ENCODE measurements at places on chromosomes 1 and 21. TPM values are rescaled to one million over a fixed set of nuclear protein-coding genes. Genes with fewer than 3 reads are reported as not detected.

DNA sequence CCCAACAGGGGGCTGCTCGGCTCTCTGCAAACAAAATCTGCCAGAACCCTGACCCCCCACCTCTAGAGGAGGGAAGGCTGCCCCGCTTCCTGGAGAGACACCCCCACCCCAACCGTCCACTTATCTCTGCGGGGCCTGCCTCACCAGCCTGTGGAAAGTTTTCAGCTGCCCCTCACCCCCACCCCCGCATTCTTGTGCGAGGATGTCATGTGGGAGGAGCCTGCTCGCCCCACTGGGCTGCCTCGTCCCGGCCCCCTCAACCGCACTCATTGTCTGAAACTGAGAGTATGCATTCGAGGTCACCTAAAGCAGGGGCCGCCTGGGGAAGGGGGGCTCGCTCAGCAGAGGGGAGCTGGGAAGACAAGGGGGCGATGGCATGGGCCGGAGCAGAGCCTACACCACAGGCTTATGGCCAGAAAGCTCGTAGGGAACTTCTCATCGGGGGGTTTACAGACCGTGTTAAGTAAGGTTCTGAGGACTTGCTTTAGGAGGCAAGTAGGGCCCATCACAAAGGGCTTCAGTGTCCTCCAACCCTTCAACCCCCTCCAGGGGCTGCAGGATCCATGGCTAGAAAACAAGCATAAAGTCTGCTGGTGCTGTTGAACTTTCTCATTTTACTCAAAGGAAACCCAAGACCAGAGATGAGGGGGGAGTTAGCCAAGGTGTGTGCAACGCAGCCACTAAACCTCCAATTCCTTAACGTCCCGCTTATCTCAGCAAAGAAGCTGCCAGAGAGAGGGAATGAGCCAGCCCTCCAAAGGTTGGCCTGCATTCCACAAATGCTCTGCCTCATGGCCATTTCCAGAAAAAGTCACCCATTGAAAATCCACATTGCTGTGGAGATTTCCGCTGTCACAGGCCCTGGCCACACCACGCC is 9.4 kb downstream of the EPHA2 start:
- ATAC-seq, result peak; percentile 64

DNA sequence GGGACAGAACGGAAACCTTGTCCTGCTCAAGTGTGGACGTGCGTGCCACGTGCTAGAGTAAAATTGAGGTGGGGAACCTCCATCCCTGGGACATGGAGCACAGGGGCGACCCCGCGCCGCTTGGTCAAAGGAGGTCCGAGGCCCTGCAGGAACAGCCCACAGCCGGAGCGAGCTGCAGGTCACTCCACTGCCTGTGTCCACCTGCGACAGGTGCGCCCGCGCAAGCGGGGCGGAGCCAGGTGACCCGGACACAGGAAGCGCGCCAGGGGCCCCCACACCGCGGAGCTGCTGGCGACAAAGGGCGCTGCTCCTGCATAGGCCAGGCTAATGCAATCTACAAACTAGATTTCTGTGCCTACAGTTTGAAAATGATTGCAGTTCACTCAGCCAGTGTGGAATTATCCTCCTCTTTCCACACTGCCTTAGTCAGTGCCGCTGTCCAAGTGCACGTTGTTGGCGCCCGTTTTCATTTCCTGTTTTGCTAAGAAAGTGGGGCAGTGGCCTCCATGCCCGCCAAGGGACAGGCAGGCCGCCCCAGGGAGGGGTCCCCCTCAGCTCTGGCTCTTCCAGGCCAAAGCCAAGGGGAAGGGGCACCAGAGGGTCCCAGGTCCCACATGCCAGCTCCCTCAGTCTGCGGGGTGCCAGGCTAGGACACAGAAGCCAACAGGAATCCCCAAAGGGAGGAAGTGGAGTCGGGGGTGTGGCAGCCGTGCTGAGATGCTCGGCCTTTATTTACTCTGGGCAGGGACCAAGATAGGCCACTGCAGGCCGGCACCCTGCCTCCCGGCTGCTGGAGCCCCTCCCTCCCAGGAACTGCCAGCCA is 4.3 kb upstream of the NADK start:
- ATAC-seq, result peak; percentile 40

DNA sequence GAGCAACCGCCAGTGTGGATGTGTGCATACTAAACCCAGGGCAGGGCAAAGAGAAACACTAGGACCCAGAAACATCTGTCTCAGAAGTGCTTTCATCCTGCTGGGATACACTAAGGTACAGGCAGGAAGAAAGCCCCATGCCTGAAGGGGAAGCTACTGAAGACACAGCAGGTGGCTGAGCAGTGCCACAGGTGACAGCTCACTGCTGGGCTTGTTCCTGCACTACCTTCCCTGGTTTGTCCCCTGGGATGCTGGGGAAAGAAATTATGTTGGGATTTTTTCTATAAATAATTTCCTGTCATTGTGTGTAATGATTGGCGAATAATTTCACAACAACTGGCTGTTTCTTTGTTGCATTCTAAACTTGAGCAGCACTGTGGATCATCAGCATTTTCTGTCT is 245.3 kb upstream of the RAB4A start:
- no peak for ATAC-seq

- ATAC-seq, result no peak
Measured at GRCh38 chr1:89812992-89813391, 7.8 kb upstream of the LRRC8D start.

- ATAC-seq, result no peak
Measured at GRCh38 chr1:67856921-67857320, 23.7 kb upstream of the GNG12 start.

- no peak for ATAC-seq
Measured at GRCh38 chr1:64320922-64321614, 117.6 kb downstream of the UBE2U start.

DNA sequence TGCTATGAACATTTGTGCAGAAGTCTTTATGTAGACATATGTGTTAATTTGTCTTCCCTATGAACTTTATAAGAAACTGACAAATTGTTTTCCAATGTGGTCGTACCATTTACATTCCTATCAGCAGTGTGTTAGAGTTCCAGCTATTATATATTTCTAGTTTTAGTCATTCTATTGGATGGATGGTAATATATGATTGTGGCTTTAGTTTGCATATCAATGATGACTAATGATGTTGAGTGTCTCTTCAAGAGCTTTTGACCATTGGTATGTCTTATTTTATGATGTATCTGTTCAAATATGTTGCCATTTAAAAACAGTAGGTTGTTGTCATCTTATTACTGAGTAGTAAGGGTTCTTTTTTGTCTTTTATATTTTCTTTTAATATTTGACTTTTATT is 16.2 kb upstream of the ZNF326 start:
- ATAC-seq, result no peak

- ATAC-seq, result no peak
Measured at GRCh38 chr21:44866780-44867179, 6.7 kb downstream of the PTTG1IP start.

- ATAC-seq, result peak; percentile 83
Measured at GRCh38 chr1:204348722-204349121, 11.0 kb downstream of the PLEKHA6 start.

DNA sequence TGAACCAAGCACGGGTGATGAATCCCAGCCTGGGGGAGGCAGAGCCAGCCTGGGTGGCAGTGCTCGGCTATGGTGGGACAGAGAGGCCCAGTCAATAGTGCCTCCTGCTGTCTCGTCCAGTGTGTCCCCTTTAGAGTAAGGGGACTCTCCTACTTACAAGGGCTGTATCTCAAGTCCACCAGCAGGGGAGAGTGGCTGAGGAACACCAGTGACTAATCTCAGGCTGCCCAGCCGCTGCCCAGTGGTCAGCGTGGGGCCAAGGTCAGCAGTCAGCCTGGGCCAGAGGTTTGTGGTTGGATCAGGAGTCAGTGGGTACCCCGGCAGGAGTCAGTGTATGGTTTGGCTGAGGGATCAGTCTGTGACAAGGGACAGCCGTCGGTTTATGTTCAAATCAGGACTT is 109.2 kb upstream of the RUNX3 start:
- no peak for ATAC-seq

DNA sequence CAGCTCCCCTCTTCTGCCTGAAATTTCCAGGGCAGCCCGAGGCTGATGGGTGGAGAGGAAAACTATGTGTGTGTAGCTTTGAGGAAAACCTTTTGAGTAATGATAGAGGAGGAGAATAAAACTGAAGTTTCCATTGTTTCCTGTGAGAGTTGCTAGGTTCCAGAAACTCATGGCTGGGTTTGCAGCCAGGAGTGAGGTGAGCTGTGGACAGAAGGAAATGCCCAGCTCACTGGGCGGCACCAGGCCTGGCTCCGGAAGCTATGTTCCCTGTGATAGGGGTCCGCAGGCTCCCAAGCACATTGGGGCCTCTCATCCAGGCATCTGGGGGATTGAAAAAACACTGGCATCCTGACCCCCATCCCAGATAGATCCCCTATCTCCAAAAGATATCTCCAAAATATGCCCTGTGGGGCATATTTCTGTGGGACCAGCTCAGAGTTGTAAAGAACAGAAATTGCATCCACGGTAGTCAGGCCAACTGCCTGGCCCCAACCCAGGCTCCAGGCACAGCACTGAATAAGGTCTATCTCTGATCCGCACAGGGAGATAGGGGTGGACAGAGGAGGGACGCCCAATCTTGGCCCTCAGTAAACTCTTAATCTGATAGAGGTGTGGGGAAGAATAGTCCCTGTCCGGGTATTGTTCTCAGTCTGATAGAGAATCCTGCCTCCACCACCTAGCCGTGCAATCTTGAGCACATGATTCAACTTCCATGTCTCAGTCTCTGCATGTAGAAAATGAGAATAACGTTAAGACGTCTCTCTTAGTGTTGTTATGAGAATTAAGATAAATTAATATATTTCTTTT is 1.8 kb upstream of the HSPG2 start:
- no peak for ATAC-seq

GRCh38 chr1:13769212-13769611 is 69.2 kb downstream of the PRDM2 start:
- ATAC-seq, result no peak

DNA sequence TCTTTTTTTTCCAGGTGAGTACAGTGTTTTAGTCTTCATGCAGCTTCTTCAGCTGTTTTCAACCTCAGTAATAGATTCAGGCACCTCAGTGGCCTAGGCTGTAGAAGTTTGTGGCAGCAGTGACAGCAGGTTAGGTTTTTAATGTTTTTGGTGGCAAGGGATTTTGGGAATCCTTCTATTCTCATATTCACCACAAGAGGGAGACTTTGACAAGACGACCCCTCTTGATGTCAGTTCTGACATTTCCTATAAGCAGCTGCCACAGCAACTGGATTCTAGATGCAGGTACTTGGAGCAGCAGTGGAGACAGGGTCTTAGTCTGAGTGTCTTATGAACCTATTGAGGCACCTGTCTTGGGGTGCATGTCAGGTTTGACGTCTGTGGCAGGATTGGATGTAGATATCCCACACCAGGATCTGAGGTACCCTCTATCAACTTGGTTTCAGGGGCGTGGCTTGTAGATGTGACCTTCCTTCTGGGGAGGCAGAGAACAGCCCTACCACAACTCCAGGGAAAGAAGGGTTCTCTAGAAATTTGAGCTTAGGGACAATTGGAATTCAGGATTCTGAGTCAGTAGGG is 1104.2 kb upstream of the TMPRSS15 start:
- ATAC-seq, result no peak

GRCh38 chr1:240956424-240956823 is 344.5 kb upstream of the GREM2 start:
- ATAC-seq, result no peak

DNA sequence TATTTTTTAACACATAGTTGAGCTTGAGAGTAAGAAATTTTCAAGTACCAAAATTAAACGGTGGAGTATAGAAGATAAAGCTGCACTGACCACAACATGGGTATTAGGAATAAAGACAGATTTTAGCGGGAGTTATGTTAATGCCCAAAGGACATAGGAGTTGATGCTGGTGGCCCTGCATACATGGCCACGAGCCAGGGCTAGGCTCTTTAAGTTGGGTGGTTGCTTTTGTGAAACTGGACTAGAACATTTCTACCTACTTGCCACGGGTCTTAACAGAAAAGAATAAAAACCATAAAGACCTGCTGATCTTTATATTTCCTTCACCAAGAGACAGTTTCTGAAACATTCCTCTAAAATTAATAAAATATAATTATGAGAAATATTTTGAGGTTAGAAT is 14.9 kb downstream of the EDEM3 start:
- ATAC-seq, result no peak

DNA sequence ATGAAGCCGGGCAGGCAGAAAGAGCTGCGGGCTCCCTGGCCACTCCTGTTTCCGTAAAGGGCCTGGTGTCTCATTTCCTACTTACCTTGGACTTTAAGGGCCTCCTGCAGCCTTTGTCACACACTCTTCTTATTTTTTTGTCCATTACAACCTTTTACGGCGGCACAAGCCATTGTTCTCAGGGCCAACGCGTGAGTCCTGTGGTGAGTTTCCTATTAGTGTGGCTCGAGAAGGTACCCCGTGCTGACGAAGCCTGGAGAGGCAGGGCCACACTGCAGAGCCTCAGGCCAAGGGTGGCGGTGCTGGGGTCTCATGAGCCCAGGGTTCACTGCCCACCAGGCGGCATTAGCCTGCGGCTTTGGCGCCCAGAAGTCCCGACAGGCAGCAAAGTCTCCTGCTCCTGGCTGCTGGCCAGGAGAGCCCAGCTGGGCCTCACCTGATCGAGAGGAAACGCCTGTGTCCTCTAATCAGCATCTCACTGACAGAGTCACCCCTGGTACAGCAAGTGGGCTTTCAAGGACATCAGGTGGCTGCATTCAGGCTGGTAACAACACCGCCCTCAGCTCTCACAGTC is 62.0 kb downstream of the SIK1 start:
- no peak for ATAC-seq

DNA sequence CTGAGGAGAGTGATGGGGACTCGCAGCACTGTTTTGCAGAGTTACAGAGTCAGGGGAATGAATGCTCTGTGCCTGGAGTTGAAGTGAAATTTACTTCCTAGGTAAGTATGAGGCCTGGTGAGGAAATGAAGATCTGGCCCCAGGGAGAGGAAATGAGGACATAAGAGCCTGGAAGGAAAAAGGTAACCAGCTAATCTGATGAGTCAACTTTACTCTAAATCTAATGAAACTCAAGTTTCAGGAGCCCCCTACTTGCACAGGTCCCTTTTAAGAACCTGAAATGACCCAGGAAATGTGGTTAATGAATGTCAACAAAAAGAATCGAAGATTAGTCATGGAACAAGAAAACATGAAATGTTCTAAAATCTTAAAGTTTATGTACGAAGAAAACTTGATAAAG is 599.0 kb downstream of the AGBL4 start:
- no peak for ATAC-seq

- ATAC-seq, result no peak
Measured at GRCh38 chr21:29470397-29470796, 171.7 kb downstream of the BACH1 start.

CHIA gene
- total RNA-seq, result not detected

TRIM63 gene
- total RNA-seq, result 0.31 TPM

LCE1D gene
- total RNA-seq, result not detected

AMY1B gene
- total RNA-seq, result not detected

OR2L2 gene
- total RNA-seq, result not detected

FTCD gene
- total RNA-seq, result 0.31 TPM

KCNJ6 gene
- 0.40 TPM for total RNA-seq

Data from gastroesophageal sphincter (tissue), 4 donors.